Lung microvascular endothelial cell (primary cell): ENCODE measurements at places on chromosomes 3 and 15. TPM values are rescaled to one million over a fixed set of nuclear protein-coding genes. Genes with fewer than 3 reads are reported as not detected.
A peak's percentile ranks its signal among the peaks of the same experiment; 100 is the strongest.

The SLC35A5 gene
- 22.0 and 35.7 TPM in 2 replicates for total RNA-seq

The FAM81A gene
- not detected in 2 replicates for total RNA-seq

The MORC1 gene
- total RNA-seq, result not detected in 2 replicates

The DNAH12 gene
- under 0.01 TPM in 1 of 2 replicates, not detected in the other for total RNA-seq

The PDHB gene
- 56.4 and 59.3 TPM in 2 replicates for total RNA-seq

The COX5A gene
- 55.0 and 61.5 TPM in 2 replicates for total RNA-seq

The TPRA1 gene
- total RNA-seq, result 20.0 and 34.9 TPM in 2 replicates

DNA sequence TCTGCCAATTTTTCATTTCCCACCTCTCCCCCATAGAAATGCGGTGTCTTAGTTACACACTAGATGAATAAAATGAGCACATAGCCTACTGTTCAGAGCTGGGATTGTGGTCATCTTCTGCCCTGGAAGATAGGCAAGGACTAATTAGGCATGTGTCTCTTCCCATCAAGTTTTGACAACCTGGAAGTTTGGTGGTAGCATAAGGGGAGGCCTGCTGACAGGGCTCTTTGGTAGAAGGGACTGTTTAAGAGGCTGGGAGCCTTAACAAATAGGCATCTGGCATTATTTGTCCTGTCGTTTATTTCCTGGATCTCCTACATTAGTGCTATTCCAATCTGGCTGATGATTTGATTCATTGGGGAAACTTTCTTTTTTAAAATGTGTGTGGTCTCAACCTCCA, 512.3 kb downstream of the ZNF385D start:
- DNase-seq, result no peak

GRCh38 chr15:62844564-62845240, 197.8 kb upstream of the TPM1 start:
- no peak for DNase-seq

GRCh38 chr15:33419701-33420100, 108.9 kb downstream of the RYR3 start:
- no peak for DNase-seq

DNA sequence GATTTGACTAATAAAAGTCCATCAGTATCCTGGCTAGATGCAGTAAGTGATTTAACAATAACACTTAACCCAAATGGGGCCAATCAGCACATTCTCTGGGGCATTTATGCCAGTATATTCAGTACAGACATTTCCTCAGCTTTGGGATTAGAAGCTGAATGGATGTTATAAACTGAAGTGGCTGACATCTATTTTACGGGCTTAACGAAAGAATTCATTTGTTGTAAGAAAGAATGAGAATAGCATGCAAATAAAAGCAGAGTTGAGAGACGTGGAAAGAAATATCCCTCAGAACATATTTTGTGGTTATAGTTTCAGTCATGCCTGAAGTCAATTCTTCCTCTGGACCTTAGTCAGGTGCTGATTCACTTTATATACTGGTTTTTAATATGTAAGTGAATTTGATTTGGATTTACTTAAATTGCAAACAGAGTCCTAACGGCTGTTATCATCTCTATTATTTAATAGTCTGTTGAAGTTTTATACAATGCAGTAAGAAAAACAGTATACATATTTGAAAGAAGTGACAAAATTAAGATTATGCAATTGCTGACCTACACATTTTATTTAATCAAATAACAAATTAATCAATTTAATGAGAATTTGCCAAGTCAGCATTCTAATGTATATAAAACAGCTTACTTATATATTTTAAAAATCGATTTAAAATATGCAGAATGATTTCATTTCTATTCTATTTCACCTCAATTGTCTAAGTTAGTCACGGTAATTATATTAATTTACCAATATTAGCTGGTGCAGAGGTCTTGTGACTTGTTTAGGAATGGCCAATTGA, 513.9 kb upstream of the CADM2 start:
- no peak for DNase-seq

DNA sequence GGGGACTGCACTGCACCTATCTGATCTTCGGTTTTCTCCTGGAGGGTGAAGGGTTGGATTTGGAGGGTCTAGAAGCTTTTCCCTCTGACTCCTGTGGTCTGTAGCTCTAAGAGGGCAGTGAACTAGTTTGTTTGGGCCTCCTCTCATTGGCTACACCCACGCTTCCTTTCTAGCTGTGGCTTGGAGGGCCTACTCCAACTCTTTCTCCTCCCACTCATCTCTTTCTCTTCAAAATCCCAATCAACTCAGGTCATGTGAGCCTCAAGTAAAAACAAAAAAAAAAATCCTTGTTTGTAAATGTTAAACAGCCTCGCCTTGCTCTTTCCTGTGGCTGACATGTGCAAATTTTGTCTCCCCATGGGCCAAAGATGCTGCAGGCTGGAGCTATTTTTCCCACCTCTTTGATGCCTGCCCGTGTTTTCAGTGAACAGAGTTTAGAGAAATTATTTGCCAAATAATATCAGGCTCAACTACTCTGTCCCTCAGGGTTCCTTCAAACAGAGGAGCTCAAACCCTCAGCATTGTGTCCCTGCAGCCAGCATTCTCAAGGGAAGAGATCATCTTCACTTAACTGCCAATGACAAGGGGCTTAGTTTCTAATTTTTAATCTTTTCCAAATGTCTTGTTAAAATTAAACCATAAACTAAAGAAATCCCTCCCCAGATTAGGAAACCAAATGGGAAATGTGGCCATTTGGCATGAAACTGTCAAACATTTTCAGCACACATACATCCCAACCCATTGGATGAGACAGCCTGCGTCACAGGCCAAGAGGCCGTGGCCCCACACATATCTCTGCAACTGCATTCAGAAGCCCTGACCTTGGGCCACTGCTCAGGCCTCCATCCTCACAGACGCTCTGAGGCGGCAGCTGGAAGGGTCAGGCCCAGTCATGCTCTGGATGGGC, 114.8 kb upstream of the THBS1 start:
- DNase-seq, result no peak

DNA sequence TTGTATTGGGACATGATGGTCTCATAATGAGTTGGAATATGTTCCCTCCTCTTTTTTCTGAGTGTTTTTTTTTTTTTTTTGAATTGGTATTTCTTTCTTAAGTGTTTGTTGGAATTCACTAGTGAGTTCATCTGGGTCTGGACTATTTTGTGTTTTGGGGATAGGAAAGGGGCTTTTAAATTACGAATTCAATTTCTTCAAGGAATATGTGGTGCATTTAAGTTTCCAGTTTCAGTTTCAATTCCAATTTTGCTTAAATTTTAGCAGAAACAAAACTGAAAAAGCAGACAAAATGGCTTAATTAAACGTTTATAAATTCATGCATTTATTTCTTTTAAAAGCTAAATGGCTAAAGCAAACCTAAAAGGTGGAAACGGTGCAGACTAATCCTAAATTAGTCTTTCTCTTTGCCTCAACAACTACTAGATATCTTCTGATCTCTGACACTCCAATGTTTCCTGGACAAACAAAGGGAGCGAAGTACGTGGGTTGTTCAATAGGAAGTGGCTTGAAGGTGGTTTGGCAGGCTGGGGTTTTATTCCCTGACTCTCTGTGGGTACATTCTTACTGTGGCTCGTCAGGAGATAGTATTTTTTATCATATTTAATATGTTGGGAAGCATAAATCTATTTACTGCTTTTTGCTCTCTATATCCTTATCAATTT, 50.0 kb upstream of the CORO2B start:
- DNase-seq, result peak; percentile 77

GRCh38 chr3:18225709-18226108, 199.4 kb downstream of the SATB1 start:
- no peak for DNase-seq
